ENCODE measurements at places on chromosomes 2 and 18. TPM values are rescaled to one million over a fixed set of nuclear protein-coding genes. Genes with fewer than 3 reads are reported as not detected.

Gene USP34
- polyA plus RNA-seq, result 15.9 TPM

Gene SERPINB8
- 3.4 TPM for polyA plus RNA-seq

Gene ANKRD30BL
- not detected for polyA plus RNA-seq

Gene REG1A
- polyA plus RNA-seq, result not detected

DNA sequence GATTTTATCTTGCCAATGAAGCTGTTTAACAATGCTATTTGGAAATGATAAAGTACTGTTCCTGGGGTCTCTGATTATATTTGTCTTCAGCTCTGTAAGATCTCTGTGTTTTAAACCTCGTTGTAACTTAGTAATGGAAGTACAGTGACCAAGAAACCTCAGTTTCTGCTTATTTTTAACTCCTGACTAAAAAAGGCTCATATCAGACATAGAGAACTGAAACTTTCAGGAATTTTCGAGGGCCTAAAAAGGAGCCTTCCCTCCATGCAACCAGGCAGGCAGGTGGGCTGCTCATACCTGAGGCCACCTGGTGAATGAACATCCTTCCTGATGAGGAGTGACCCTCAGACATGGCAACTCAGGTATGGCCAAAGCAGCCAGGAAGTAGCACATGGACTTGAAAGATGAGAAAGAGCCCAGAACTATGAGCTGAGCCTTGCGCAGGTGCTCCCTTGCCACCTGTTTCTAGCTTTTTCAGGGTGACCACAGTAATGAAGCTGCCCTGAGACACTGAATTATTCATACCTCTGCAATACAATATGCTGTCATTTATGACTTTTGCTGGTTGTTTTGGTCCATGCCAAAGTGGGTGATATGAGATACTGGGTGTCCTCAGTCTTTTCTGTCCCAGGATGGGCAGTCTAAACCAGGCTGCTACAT, 23.9 kb downstream of the MYO3B start:
- no peak for DNase-seq

DNA sequence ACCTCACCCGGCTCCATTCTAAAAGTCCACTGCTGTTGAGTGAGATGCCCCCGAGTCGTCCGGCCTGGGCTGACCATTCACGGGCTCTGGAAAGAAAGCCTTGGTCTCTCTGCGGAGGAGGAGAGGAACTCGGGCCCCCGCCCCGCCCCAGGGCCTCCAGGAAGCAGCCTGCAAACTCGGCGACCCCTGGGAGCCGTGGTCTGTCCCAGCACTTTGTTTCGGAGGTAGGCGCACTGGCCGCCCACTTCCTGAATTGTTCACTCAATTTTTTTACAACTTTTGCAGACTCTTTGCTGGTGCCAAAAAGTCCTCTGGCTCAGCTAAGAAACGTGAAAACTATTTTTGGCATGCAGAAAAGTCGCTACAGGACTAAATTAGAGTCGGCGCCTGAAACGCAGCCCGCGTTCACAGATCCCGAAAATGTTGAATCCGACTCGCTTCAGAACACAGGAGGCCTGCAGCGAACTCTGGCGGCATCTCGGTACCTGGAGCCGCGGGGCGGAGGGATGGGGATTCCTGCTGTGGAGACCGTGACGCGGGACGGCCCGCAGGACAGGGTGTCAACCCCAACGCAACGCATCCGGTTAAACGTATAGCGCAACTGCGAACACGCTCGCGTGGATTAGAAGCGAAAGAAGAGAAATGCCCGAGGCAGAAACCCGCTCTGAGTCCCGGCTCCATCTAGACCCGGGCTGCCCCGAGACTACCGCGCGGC, 1.5 kb downstream of the PXDN start:
- DNase-seq, result peak; percentile 82

DNA sequence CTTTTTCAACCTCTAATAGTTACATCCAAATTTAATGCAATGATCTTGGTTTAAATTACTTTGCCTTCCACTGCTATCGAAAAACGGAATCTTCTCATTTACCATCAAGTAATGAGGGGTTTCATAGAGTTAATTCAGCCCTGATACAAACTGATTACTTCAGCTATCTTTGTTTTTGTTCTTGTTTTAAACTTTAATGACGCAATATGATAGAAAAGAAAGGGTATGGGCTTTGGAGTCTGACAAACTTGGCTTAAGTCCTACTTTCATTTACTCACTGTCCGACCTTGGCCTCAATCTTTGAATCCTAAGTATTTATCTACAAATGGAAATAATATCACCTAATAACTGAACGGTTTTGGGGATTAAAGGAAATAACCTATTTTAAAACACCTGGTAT, 16.1 kb downstream of the ADAM17 start:
- no peak for DNase-seq

DNA sequence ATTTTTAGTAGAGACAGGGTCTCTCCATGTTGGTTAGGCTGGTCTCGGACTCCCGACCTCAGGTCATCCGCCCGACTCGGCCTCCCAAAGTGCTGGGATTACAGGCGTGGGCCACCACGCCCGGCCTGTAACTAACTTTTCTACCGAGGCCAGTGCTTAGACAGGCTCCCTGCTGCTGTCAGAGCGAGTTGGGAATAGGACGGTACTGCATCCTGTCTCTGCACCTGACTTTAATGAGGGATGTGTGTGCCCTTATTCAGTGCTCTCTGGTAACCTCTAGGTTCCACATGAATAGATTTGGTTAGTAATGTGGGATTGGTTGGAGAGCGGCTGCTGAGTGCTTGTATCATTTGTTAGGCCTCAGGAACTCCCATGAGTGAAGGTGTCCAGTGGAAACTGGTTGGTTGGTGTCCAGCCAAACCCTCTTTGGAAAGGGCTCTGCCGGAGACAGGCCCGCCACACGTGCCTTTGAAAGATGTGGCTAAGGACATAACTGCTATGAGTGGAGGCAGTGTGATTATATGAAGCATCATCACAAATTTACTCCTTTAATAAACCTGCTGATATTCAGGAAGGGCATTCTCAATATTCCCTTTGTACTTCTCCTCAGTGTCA, 36.6 kb downstream of the MYOM1 start:
- DNase-seq, result no peak

GRCh38 chr2:131426727-131427126, 49.2 kb upstream of the TUBA3D start:
- no peak for DNase-seq

- no peak for DNase-seq
Observed at GRCh38 chr2:72095364-72095763, 52.3 kb downstream of the CYP26B1 start.

DNA sequence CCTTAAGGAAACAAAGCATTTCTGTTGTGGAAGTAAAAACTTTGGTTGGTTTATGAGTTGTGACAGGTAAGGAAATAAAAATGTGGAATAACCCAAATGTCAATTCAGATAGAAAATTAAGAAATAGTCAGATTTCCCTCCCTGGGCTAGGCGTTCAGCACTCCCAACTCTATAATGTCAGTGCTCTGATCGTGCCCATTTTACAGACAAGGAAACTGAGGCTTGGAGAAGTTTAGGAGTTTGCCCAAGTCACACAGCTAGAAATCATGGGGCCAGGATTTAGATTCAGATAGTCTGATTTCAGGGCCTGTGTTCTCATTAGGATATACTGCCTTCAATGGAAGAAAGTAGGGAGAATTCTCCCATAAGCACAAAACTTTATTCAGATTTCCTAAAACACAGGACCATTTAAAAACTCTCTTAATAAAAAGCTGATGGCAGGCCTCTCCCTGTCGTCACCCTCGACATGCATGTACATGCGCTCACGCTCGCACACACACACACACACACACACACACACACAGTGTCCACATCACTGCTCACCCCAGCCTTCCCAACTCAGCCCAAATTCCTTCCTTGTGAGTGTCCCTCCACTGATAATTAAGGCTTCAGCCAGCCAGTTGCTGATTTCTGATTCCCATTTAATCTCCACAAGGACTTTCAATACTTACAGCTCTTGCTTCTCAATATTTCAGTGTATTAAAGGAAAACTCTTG, 49.1 kb upstream of the SLC14A2 start:
- DNase-seq, result no peak
